ENCODE measurements at places on chromosomes 12 and 14. TPM values are rescaled to one million over a fixed set of nuclear protein-coding genes. Genes with fewer than 3 reads are reported as not detected.

GRCh38 chr12:2266666-2267620, 214.2 kb downstream of the CACNA1C start:
- no peaks in the 10 kb centered on the region for H3K36me3 ChIP-seq
- no peak for DNase-seq
- H3K27ac ChIP-seq, result peak overlapping the region; percentile 84
- H3K27me3 ChIP-seq, result no peaks in the 10 kb centered on the region

DNA sequence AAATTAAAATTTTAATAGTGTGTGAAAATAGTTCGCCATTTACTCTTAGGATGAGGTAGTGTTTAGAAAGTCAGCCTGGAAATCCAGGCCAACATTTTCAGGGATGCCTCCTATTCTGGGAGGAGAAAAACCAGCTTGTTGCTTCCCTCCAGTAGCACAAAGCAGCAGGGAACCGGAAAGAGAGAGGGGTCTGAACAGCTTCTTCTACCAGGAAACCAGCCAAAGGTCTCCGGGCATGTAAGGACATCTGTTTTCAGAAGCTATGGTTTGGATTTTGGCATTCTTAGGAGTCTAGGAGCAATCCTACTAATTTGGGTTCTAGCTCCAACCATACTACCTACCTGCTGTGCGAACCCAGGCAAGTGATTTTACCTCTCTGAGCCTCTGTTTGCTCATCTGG, 85.3 kb downstream of the DPF3 start:
- H3K36me3 ChIP-seq, result no peaks in the 10 kb centered on the region
- no peak overlapping the region for H3K4me3 ChIP-seq
- no peak overlapping the region for H3K27ac ChIP-seq

GRCh38 chr14:55780156-55780946, 200.3 kb downstream of the KTN1 start:
- no peaks in the 10 kb centered on the region for H3K4me1 ChIP-seq
- no peak for DNase-seq
- no peaks in the 10 kb centered on the region for H3K36me3 ChIP-seq

- no peak overlapping the region for H3K27ac ChIP-seq
- no peaks in the 10 kb centered on the region for H3K4me1 ChIP-seq
- no peak overlapping the region for H3K4me3 ChIP-seq
- DNase-seq, result no peak
These were observed 35.1 kb downstream of the SPX start for GRCh38 chr12:21561158-21561557.

OR6C2 gene
- not detected for polyA plus RNA-seq

CPNE6 gene
- 0.42 TPM for polyA plus RNA-seq

LMNTD1 gene
- not detected for polyA plus RNA-seq

FLRT2 gene
- polyA plus RNA-seq, result 0.69 TPM

OR4E2 gene
- not detected for polyA plus RNA-seq

Measured in sigmoid colon (tissue), 7 donors.